ENCODE measurements at places on chromosomes 1 and 21. TPM values are rescaled to one million over a fixed set of nuclear protein-coding genes. Genes with fewer than 3 reads are reported as not detected.

DNA sequence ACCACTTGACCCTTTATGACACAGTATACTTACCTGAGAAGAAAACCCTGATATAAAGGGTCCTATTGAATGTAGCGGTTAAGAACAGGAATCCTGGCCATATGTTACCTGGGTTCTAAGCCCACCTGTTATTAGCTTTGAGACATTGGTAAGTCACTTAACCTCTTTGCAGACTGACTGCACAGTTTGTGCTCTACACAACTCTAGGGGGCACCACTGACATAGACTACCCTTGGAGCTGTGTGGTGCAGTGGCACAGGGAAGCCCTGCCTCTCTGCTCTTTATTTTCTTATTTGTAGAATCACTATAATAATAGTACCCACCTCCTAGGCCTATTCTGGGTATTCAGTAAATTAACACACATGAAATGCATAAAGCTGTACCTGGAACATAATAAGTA is 165.6 kb downstream of the C1orf94 start:
- DNase-seq: no peak
- H3K4me1 ChIP-seq: no peaks in the 10 kb centered on the region
- H3K27ac ChIP-seq: no peak overlapping the region
- no peaks in the 10 kb centered on the region for H3K36me3 ChIP-seq
- H3K4me3 ChIP-seq: no peak overlapping the region

Gene PM20D1
- total RNA-seq: 1.2 TPM

Gene AMIGO1
- 11.0 TPM for total RNA-seq

Gene PRR9
- 1.9 TPM for total RNA-seq

Gene PIGP
- total RNA-seq: 26.1 TPM

Measured in right atrium auricular region (tissue), 2 donors.